ENCODE measurements at places on chromosomes 6 and 20.

GRCh38 chr6:107866606-107867301 lies 42.6 kb upstream of the SCML4 start:
- peak; percentile 36 for DNase-seq

GRCh38 chr6:12815884-12816600 lies 99.5 kb downstream of the PHACTR1 start:
- DNase-seq = no peak

- DNase-seq = no peak
Measured at GRCh38 chr6:161238500-161238899, 35.4 kb downstream of the AGPAT4 start.

DNA sequence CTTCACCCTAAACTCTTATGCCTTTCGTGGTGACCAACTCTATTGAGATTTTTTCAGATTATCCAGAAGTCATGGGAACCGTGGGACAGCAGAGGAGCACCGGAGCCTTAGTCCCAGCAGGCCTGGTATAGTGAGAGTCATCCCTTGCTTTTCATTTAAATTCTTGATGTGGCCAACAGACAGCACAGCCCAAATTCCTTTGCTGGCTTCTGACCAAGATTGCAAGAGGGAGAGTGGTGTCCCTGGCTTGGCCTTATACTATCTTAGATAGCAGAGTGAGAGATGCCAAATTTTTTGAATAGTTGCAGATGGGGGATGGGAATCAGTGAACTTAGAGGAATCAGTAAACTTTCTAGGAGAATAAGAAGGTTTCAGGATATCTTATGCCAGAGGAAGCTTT lies 7.8 kb downstream of the STX11 start:
- peak; percentile 79 for DNase-seq

- DNase-seq = peak; percentile 44
Measured at GRCh38 chr20:57947421-57948179, 237.8 kb upstream of the PMEPA1 start.

GRCh38 chr6:131061041-131061750 lies 1.8 kb downstream of the EPB41L2 start:
- peak; percentile 63 for DNase-seq

GRCh38 chr6:169117663-169118062 lies 136.0 kb downstream of the THBS2 start:
- no peak for DNase-seq

DNA sequence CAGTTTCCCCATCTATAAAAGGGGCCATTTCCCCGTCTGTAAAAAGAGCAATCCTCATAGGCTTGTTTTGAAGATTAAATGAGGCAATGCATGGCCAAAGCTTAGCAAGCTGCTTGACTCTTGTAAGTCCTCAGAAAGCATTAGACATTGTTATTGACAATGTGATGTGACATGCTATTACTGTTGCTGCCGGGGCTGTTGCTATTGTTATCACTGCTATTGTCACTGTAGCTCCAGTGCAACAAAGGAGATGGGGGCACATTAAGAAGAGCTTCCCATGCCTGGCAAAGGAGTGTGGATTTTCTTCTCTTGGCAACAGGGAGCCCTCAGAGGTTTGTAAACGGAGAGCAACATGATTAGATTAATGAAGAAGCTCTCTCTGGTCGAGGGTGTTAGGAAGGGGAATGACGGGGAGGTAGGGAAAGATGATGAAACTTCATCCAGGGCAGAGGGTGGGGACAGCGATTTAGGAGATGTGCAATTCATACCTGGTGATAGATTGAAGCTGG lies 33.1 kb upstream of the FAM83D start:
- DNase-seq = no peak

DNA sequence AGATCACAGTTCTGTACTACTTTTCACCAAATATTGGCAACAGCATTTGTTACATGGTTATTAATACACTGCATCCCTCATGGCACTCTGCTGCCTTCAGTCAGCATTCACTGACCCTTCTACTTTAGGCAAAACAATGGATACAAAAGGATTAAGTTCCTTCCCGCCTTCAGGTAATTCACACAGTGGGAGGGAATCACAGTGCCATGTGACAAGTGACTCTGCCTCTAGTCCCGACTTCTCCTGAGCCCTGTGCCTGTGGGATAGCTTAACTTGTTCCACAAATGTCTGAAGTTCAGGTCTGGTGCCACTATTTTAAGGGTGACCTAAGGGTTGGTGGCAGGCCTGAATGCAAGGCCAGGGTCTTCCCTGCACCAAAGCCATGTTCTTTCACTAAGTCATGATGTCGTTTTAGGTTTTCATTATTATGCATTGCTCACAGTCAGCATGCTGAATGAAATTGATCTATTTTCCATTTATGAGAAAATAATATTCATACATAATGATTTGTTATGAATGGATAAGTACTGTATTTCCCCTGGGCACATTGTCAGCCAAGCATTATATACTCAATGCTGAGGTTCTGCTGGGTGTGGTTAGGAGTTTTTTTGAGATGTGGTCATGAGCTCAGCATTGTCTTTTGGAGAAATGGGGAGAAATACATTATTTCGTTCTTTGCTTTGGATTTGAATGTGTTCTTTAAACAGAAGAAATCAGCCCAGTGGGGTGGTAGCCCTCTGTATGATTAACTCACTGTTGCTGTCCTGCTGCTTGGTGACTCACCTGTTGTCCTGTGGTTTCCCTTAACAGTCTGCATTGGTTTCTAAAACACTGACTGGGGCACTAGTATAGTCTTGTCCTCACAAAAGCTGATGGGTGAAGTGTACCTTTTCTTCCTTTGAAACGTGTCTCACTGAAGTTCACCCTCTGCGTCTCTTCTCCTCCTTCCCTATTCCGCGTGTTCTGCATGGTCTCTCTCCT lies 66.4 kb downstream of the AFDN start:
- DNase-seq = peak; percentile 4

DNA sequence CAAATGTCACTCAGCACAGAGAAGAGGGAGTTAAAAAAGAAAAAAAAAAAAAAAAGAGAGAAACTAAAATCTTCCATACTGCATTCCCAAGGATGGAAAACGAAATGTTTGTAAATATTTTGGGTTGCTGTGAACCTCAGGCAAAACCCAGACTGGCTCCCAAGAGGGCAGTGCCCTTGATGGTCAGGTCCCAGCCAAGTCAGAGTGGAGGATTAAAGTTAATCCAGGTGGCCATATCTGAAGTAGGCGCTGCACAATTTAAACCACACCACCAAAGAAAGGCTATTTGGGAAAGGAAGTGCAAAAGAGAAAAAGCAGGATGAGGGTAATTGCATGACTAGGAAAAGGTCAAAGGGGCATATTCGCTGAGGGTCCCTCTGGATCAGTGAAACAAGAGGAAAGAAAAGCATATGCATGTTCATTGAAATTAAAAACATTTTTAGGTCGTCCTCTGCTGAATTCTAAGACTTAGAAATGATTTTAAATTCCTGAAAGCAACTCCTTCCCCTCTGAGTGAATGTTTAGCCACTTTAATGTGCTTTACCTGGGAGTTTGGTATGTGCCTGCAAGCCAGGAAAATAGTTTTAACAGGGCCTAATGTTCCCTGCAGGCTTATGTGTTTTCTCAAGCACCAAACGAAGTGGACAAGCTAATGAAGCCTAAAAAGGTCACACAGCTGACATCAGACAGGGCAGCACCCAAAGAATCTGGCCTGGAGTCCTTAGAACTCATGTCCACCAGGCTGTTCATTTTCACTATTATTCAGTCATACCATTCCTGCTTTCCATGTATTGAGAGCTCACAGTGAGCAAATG lies 159.1 kb downstream of the HACE1 start:
- DNase-seq = peak; percentile 42

- no peak for DNase-seq
Measured at GRCh38 chr20:23360531-23360930, 1.5 kb upstream of the GZF1 start.

GRCh38 chr20:19405958-19406357 lies 193.5 kb downstream of the SLC24A3 start:
- DNase-seq = no peak

- DNase-seq = no peak
Measured at GRCh38 chr20:16497896-16498295, 75.4 kb downstream of the KIF16B start.

- peak; percentile 38 for DNase-seq
Measured at GRCh38 chr20:46230801-46231282, 77.5 kb downstream of the CDH22 start.

DNA sequence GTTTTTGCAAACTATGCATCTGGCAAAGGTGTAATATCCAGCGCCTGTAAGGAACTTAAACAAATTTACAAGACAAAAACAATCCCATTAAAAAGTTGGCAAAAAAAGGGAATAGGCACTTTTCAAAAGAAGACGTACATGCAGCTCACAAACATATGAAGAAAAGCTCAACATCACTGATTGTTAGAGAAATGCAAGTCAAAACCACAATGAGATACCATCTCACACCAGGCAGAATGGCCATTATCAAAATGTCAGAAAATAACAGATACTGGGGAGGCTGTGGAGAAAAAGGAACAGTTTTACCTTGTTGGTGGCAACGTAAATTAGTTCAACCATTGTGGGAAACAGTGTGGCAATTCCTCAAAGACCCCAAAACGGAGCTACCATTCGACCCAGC lies 54.2 kb downstream of the TSBP1 start:
- DNase-seq = peak; percentile 17

- no peak for DNase-seq
Measured at GRCh38 chr20:39861381-39861780, 827.7 kb downstream of the MAFB start.

GRCh38 chr20:48686238-48687116 lies 141.3 kb downstream of the PREX1 start:
- peak; percentile 92 for DNase-seq

GRCh38 chr20:44460795-44461141 lies 14.9 kb upstream of the TTPAL start:
- peak; percentile 28 for DNase-seq

DNA sequence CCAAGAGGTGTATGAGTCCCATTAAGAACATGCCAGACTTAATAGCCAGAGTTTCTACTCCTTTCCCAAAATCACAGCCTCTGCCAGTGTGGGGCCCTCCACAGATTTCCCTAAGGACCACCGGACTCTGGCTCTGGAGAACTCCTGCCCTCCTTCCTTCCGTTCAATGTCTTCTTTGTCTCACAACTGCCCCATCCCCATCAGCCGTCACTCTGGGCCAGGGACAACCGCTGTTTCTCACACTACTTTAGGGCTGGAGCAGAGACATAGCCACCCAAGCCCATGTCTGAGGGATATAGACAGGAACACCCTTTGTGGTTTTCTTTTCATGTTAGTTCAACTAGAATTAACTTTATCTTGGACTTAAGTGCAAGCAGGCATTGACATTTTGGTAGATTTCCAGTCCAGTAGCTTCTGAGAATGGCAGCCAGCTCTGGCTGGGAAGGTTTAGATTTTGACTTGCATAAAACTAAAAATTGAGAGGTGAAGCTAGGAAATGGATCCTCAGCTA lies 6.7 kb upstream of the ACSS1 start:
- no peak for DNase-seq

DNA sequence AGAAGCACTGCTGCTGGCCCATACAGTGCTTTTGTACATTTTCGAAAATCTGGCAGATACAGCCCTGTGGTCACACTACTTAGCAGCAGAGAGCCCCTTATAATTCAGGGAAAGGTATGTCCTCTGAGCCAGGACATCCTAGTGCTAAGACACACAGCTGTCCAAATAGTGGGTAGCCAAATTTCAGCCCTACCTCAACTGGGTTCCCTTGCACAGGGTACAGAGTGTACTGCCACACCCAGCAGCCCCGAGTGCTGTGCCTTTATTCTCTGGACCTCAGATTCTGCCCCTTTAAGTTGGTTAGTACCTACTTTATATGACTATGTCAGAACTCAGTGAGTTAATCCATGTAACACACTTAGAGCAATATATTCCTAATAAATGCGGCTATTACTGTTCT lies 47.6 kb downstream of the PRPH2 start:
- no peak for DNase-seq

DNA sequence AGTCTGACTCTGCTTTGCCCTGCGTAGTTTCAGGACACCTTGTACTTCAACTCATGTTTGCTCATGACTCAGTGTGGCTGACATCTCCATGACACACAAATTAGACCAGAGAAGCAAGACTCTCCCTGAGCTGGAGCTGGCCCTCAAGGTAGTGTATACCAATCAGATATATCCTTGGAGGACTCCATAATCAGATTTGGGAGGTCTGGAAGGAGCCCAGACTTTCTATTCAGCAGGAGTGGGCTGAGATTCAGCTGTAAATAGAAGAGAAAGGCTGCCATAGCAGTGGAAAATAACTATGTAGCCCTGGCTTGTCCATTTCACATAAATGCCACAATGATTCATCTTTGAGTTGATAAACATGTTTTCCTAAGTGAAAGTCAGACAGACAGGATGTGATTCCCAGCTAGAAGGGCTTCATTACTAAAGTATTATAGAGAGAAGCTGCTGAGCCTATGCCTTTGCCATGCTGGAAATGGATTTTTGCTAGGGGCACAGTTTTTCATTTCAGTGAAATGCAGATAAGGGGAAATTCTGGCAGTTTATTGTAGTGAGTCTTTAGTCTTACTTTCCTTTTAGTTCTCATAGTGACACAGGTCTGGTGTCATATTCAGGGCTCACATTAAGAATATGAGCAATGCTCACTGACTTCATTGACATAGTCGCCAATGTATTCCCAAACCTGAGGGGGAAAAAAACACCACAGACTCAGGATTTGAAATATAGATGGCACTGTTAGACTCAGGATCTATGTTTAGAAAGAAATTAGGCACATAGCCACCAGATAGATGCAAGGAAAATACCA lies 95.3 kb downstream of the CLVS2 start:
- peak; percentile 47 for DNase-seq

- DNase-seq = peak; percentile 77
Measured at GRCh38 chr20:47453167-47453782, 48.4 kb upstream of the NCOA3 start.

DNA sequence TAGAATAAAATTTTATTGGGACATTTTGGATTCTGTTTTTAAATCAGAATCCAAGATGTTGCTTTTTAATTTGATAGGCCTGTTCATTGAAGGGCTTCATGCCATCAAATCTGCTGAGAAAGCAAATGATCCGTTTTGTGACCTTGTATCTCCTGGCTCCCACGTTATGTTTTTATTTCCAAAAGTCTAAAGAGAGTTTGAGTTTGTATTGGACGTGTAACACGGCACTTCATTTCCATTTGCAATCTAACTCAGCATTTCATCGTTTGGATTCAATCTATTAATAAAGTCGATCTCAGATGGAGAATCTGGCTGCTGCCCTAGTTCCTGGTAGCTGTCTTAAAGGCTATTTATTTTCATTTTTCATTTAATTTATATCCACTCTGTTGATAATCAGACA lies 17.0 kb downstream of the KIF25 start:
- DNase-seq = no peak

DNA sequence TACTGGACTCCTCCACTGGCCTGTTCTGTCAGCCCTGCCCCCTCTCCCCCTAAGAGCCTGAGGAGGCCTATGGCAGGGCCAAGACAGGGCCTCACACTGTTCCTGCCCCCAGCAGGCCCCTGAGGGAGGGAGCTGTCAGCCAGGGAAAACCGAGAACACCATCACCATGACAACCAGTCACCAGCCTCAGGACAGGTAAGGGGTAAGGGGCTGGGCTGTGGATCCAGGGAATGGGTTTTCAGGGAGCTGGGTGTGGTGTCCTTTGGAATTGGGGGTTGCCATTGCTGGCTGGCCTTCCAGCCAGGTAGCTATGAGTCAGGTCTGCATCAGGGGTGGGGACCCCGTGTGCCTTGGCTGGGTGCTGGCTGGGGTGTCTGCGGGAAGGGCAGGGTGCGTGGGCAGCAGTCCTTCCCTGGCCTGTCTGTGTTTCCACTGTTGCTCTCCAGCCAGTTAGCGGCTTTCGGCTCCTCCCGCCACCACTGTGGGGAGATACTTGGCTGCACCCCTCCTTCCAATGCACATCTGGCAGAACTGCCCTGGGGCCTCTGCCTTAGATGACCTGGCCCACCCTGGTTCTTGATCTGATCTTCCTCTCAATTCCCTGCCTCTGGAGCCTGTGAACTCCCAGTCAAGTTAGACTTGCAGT lies 3.9 kb downstream of the SLC29A1 start:
- DNase-seq = no peak

- peak; percentile 61 for DNase-seq
Measured at GRCh38 chr20:47854687-47855212, 69.5 kb upstream of the SULF2 start.
